ENCODE measurements at places on chromosomes 1 and 21. TPM values are rescaled to one million over a fixed set of nuclear protein-coding genes. Genes with fewer than 3 reads are reported as not detected.

The ARHGEF16 gene
- total RNA-seq: not detected

The AGTRAP gene
- 113 TPM for total RNA-seq

The LMOD1 gene
- total RNA-seq: 7.8 TPM

The OR14K1 gene
- total RNA-seq: not detected

The SLC25A34 gene
- 0.13 TPM for total RNA-seq

The CENPS gene
- total RNA-seq: 25.4 TPM

The PTGFR gene
- total RNA-seq: 13.3 TPM

The TMEM51 gene
- total RNA-seq: 0.54 TPM

The EPHA10 gene
- total RNA-seq: not detected

The APCS gene
- not detected for total RNA-seq

The OPRD1 gene
- not detected for total RNA-seq

The LIPI gene
- total RNA-seq: not detected

The AGMAT gene
- 2.2 TPM for total RNA-seq

The LAD1 gene
- total RNA-seq: not detected

The F13B gene
- total RNA-seq: not detected

The MASP2 gene
- total RNA-seq: not detected

The C1orf116 gene
- not detected for total RNA-seq

The TFF2 gene
- total RNA-seq: not detected
